ENCODE measurements at places on chromosomes 7 and 10. TPM values are rescaled to one million over a fixed set of nuclear protein-coding genes. Genes with fewer than 3 reads are reported as not detected.

The SFR1 gene
- total RNA-seq = 14.4 TPM

The FGL2 gene
- 3.1 TPM for total RNA-seq

The RET gene
- total RNA-seq = 0.58 TPM

The TMEM26 gene
- total RNA-seq = 0.19 TPM

The NEUROG3 gene
- not detected for total RNA-seq

All from regular cardiac myocyte (primary cell).